Stimulated activated CD4-positive, alpha-beta T cell treated with anti-CD3 and anti-CD28 coated beads, Interleukin-1b, Interleukin-23, amount 100 ng/mL, for 48 hours (primary cell): ENCODE measurements at places on chromosomes 3 and 15.

DNA sequence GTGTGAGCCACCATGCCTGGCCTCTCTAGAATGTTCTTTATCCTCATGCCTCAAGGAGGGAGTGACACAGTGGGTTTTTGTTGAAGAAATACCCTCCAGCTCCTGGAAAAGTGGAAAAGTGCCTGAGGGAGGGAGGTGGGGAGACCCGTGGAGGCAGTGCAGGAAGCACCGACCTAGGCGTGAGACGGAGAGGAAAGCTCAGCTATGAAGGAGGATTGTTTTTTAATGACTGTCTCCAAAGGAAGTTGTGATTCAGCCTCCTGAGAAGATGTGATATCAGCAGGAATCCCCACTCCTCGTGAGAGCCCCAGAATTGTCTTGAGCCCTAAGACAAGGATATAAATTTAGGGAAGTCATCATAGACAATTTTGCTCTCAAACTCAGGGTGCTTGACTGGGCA lies 21.7 kb downstream of the RPLP1 start:
- DNase-seq: no peak

DNA sequence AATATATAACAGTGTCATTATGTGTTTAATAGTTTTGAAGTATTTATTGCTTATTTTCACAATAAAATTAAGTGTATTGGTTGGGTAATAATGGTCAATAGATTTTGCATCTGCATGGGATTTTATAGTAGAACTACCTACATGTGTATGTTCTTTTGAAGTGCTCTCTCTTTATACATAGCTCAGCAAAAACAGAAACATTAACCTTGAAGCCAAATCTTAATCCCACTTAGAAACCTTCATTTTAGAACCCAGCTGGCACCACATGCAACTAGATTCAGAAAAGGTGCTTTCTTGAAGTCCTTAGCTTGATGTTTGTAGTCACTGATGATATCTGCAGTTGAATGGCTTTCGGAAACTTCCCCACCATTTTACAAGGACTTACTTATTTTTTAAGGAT lies 146.9 kb upstream of the IL12A start:
- DNase-seq: no peak

GRCh38 chr3:100159331-100160153 lies 45.2 kb upstream of the FILIP1L start:
- DNase-seq: no peak

GRCh38 chr3:48301800-48302166 lies 31.7 kb downstream of the SPINK8 start:
- peak; percentile 24 for DNase-seq

DNA sequence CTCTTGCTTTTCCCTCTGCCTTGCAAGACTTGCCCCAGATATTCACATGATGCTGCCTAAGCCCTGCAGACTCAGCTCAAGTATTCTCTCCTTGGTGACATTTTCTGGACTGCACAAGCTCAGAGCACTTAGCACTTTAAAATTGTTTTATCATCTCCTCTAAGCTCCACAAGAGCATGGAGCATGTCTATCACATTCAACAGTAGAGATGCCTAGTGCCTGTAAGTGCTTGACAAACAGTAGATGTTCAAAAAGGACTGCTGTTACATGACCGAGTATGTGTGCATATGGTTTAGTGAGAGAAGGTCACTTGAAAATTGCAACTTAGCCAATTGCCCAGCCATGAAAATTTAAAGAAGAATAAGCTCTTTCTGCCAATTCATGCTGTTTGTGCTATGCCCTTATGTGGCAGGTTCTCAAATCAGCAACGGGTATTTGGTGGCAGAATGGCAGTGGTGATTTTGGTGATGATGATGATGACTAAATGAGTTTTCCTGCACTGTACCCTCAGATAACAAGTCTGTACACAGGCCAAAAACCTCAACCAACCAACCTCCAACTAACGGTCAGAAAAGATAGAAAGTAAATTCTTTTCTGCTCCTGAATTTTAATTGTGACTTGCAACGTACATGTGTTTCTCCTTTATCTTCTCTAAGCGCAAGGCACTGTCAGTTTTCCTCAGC lies 647.2 kb upstream of the UBE2E2 start:
- no peak for DNase-seq
